ENCODE measurements at places on chromosomes 5 and 9.

DNA sequence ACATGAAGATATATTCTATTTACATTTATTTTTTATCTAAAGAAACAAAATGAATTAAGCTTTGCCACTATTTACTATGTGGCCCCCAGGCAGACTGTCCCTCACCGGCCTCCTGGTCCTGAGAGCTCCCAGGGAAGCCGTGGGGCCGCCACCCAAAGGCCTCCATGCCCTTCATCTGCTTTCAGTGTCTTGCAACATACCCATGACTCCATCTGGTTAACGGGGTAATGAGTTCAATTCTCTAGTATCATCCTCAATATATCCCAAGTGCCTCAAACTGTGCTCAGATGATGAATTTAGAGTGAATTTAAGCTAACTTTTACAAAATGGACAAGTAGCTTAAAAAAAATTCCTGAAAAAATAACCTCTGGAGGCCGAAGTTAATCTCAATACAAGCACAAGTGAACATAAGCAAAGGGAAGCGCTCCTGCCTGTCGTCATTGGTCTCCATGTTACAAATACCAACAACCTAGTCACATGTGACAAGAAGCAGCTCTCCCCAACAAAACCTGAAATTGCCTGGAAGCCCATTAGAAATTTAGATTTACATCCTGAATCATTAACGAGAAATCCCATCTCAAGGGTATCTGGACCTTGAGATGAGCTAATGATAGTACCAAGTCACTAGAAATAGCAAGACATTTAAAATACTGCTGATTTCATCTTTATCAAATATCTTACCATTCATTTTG, 26.1 kb downstream of the DAP start:
- no peak for DNase-seq

GRCh38 chr9:82490019-82490499, 501.5 kb downstream of the SPATA31D1 start:
- DNase-seq = no peak

DNA sequence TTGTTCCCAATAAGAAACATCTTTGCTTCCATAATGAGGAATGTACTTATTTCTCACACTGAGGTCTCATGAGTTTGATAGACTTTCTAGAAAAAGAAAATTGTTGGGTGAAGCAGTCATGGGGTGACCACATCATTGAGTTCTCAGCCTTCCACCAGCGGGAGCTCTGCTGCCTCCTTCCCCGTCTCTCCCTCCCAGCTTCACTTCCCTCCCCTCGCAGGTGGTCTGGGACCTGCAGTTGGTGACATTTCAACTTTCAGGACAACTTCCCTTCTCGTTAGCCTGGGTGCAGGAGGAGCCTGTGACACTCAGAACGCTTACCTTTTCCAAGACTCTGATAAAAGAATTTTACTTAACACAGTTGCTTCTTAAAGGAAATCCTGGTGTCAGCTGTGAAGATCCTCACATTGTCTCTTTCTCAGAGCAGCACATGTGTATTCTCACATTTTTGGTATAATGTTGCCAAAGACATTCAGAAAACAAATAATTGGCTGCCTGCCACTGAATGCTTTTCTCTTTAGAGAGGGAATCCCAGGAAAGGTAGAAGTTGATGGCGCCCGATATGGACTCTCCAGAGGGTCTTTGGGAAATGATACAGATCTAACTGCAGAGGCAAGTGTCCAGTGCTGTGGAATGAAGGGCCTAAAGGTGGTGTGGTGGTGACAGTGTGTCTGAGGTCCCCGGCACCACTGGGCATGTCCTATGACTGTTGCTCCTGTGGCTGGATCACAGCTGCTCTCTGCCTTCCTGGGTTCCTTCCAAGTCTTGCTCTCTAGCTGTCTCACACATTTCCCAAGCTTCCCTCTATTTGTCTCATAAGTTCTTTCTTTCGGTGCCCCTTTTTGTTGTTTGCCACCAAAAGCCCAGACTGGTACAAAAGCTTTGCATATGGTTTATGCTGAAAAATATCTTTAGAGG, 238.1 kb downstream of the GAS1 start:
- no peak for DNase-seq

DNA sequence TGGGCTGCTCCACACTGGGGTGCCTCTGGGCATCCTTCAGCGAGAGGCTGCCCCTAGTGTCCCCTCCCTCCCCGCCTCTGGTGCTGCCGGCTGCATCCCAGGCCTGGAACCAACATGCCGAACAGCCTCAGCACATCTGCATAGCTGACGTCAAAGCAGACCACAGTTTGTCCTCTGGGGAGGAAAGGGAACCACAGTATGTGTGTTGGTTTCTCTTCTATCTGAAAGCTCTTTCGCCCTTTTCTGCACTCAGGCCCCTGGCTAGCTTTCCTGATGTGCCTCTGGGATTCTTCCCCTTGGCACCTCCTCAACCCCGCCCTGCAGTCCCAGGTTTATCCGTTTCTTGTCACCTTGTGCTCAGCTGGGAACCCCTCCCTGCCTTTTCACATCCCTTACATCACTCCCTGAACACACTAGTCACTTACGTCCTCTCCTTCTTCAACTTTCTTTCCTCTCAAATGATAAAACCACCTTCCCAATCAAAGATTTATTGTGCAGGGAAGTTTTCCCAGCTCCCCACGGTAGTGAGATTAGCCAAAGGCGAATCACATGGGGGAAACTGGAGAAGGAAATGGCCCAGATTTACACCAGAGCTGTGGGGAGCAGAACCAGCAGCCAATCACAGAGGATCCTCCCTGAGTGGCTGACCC, 35.5 kb upstream of the B4GALT1 start:
- DNase-seq = no peak

- no peak for DNase-seq
Measured at GRCh38 chr9:72477930-72478518, 43.4 kb upstream of the TMC1 start.

- no peak for DNase-seq
Measured at GRCh38 chr9:27659001-27659400, 85.7 kb upstream of the C9orf72 start.

- no peak for DNase-seq
Measured at GRCh38 chr5:126054577-126055347, 368.4 kb upstream of the GRAMD2B start.

DNA sequence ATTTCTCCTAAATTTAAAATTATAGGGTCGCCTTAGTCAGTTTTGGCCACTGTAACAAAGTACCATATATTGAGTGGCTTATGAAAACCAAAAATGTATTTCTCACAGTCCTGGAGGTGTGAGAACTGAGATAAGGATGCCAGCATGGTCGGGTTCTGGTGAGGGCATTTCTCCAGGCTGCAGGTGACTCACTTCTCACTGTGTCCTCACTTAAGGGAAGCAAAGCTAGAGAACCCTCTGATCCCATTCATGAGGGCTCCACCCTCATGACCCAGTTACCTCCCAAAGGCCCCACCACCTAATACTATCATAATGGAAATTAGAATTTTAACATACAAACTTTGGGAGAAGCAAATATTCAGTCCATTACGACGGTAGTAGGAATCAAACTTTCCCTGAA, 75.1 kb upstream of the FBN2 start:
- no peak for DNase-seq

- no peak for DNase-seq
Measured at GRCh38 chr9:134367791-134368490, 41.7 kb downstream of the RXRA start.

DNA sequence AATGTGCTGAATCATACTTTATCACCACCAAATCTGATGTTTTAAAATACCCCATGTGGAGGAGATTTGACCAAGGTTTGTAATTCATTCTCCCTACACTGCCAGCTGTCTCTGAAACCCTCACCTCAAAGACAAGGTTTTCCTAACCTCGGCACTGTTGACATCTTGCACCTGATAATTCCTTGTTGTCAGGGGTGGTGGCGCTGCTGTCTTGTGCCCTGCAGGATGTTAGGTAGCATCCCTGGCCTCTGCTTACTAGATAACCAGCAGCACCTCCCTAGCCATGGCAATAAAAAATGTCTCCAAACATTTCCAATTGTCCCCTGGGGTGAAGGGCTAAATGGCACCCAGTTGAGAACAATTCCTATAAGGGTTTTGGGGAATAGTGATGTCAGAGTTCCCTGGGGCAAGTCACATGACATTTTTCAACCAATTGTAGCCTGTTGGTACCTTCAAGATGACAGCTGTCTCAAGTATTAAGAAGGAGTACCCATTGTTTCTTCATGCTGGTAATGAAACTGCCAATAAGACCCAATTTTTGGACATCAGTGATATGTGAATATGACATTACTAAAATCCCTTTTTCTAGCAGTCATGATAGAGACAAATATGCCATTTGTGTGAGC, 160.6 kb upstream of the PLCXD3 start:
- no peak for DNase-seq

GRCh38 chr5:180558232-180558631, 33.1 kb downstream of the SCGB3A1 start:
- DNase-seq = no peak

DNA sequence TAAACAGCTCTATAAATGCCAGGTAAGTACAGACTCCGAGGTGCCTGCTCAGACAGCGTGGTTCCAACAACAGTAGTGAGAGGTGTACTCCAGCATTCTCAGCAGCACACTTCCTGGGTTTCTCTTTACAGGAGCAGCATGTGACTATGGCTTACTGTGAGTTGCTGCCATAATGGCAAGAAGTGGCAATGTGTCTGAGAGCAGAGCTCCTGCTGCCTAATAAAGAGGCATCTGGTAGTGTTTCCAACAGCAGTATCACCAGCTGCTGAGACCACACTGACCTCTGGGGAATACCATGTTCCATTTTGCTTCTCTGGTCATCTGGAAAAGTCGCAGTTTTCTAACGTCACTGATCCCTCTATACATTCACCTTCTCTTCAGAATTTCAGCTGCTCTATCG, 398.2 kb downstream of the SLCO4C1 start:
- peak; percentile 39 for DNase-seq

- DNase-seq = no peak
Measured at GRCh38 chr9:20552874-20553557, 69.3 kb downstream of the MLLT3 start.

DNA sequence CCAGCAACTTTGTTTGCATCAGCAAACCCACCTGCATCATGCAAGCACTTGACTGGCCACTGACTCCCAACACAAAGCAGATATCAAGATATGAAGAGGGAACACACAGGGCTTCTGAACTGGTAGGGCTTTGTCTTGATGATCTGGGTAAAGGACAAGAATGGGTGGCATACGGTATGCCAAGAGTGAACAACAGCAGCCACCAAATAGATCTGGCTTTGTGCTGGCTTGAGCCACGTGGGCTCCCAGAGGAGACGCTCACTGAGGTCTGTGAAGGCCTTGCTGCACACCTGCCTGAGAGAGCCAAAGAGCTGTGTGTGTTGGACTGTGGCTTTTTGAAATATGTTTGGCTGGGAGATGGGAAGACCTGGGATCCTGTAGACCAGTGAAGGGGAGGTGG, 43.5 kb downstream of the FGF1 start:
- DNase-seq = no peak

DNA sequence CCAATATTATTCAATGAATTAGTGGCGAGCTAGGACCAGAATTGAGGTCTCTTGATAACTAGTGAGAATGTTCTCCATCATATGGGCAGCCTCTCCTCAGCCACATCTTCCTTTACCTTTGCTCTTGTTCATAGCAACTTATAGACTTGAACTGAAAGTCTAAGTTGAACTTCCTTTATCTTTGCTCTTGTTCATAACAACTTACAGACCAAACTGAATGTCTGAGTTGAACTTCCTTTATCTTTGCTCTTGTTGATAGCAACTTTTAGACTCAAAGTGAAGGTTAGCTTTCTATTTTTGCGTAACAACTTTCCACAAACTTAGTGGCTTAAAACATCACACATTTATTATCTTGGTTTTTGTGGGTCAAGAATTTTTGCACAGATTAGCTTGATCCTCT, 146.4 kb upstream of the C9orf72 start:
- DNase-seq = no peak

- DNase-seq = no peak
Measured at GRCh38 chr9:105216440-105217178, 27.8 kb upstream of the SLC44A1 start.

GRCh38 chr9:71854811-71855210, 56.2 kb downstream of the ABHD17B start:
- DNase-seq = no peak

GRCh38 chr5:176846335-176847140, 36.2 kb downstream of the UNC5A start:
- no peak for DNase-seq

DNA sequence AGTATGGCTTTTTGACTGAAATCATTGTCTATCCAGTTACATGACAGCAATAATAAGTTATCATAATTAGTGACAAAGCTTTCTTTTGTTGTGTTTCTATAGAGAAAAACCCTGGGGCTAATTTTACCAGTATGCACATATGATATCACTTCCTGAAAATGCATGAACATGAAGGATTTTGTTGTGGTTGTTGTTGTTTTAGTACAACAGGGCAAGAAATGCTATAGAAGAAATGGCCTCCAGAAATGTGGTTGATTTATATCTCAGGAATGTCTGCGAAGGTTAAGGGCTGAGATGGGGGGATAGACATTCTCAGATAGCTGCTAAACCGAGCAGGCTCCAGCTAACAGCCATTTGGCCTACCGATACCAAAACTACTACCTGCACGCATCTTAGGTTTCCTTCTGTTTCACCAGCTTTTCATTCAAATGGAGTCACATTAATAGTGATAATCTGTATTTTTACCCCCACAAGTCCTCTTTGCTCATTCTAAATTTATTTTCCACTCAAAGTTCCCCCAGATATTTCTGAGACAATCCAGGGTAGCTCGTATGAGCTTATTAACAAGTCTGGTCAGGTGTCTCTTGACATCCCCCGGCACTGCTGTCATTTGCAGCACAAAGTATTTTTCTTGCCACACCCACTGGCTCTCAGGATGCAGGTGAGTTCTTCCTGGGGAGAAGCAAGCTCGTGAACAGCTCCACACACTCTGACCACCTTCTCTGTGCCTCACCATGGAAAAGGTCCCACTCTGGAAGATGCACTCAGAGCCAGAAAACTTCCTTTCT, 232.4 kb upstream of the GAS1 start:
- DNase-seq = no peak

GRCh38 chr9:116154334-116154975, 864 bp downstream of the PAPPA start:
- DNase-seq = no peak

GRCh38 chr5:52999344-52999949, 10.3 kb downstream of the ITGA2 start:
- DNase-seq = no peak
